ENCODE measurements at places on chromosomes 1 and 21. TPM values are rescaled to one million over a fixed set of nuclear protein-coding genes. Genes with fewer than 3 reads are reported as not detected.

Gene CCT8
- 286 TPM for total RNA-seq

Gene DENND2C
- total RNA-seq = 3.1 TPM

Gene GJA9
- not detected for total RNA-seq

Gene PHF13
- total RNA-seq = 7.3 TPM

Gene NASP
- 85.0 TPM for total RNA-seq

Gene APOBEC4
- total RNA-seq = not detected

Gene FNDC5
- 1.7 TPM for total RNA-seq

Gene ATP6V1G3
- total RNA-seq = not detected

Gene ARTN
- not detected for total RNA-seq

Gene SMIM1
- 0.90 TPM for total RNA-seq

Gene OXCT2
- 0.28 TPM for total RNA-seq

Gene APCS
- total RNA-seq = not detected

Gene HSD3B2
- not detected for total RNA-seq

Gene RAB3B
- 91.9 TPM for total RNA-seq

Gene PDPN
- not detected for total RNA-seq

Gene DNMT3L
- total RNA-seq = not detected

GRCh38 chr1:229669333-229669732 lies 43.3 kb downstream of the URB2 start:
- DNase-seq = no peak

DNA sequence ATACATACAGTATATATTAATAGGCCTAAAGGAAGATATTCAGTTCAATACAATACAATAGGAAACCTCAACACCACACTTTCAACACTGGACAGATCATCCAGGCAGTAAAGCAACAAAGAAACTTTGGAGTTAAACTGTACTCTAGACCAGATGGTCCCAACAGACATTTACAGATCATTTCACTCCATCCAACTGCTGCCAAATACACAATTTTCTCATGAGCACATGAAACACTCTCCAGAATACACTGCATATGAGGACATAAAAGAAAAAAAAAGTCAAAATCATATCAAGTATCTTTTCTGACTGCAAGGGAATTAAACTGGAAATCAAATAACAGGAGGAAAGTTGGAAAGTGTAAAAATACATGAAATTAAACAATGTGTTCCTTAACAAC lies 607.5 kb upstream of the BRINP3 start:
- DNase-seq = no peak

GRCh38 chr1:83583351-83584014 lies 415.4 kb downstream of the TTLL7 start:
- no peak for DNase-seq

GRCh38 chr21:36704281-36704957 lies 5.5 kb downstream of the SIM2 start:
- DNase-seq = peak; percentile 4

DNA sequence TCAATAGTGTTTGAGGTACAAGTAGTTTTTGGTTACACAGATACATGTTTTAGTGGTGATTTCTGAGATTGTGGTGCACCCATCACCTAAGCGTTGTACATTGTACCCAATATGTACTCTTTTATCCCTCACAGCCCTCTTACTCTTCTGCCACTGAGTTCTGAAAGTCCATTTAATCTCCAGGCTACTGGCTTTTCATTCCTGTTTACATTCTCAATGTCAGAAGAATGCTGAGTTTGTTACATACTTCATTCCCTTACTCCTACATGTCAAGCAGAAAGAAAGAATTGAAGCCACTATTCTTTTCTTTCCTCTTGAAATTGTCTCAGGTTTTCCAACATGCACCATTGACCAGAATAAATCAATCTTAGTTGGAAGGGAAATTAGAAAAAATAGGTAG lies 1565.9 kb downstream of the PLA2G4A start:
- DNase-seq = peak; percentile 7

- DNase-seq = peak; percentile 89
Observed at GRCh38 chr1:67948151-67949080, 102.0 kb downstream of the DIRAS3 start.

DNA sequence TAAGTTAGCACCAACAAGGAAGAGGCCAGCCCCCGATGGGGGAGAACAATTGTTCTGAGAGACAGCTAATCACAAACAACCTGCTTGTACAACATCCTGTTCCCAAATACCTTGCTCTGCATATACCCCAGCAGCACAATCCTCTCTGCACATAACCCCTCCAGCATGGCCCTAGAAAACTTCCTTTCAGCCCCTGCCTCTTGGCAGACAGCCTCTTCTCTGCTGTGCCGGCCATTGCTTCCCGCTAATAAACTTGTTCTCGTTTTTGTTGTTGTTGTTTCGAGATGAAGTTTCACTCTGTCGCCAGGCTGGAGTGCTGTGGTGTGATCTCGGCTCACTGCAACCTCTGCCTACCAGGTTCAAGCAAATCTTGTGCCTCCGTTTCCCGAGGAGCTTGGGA lies 392.7 kb downstream of the SMYD3 start:
- DNase-seq = no peak

DNA sequence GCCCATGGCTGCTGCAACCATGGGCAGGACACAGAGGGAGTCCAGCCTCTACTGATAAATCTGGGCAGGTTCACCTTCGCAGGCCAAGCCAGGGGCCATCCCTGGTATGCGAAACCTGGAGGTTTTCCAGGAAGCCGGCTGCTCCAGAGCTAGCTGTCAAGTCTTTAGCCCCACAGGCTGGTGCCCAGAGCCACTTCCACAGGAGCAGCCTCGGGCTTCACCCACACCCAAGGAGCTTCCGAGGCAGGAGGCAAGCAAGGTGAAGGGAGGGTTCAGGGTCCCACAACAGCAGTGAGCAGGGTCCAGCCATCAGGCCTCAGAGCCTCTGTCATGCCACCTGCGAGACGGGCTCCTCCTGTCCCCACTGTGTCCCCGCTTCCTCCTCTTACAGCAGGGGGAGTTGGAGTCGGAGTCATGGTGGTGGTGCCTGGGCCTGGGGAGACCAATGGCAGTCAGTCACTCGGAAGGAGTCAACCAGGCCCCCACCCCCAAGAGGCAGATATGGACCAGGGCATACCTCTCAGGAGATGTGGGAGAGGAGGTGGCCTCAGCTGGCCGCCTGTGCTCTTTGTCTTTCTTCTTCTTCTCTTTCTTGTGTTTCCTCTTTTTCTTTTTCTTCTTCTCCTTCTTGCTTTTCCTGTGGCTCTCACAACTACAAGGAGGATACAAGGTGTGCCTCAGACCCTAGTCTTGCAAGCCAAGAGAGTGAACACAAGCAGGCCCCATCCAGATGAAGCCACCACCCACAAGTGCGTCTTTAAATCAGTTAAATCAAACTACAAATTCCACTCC lies 2.1 kb downstream of the C1orf35 start:
- no peak for DNase-seq

DNA sequence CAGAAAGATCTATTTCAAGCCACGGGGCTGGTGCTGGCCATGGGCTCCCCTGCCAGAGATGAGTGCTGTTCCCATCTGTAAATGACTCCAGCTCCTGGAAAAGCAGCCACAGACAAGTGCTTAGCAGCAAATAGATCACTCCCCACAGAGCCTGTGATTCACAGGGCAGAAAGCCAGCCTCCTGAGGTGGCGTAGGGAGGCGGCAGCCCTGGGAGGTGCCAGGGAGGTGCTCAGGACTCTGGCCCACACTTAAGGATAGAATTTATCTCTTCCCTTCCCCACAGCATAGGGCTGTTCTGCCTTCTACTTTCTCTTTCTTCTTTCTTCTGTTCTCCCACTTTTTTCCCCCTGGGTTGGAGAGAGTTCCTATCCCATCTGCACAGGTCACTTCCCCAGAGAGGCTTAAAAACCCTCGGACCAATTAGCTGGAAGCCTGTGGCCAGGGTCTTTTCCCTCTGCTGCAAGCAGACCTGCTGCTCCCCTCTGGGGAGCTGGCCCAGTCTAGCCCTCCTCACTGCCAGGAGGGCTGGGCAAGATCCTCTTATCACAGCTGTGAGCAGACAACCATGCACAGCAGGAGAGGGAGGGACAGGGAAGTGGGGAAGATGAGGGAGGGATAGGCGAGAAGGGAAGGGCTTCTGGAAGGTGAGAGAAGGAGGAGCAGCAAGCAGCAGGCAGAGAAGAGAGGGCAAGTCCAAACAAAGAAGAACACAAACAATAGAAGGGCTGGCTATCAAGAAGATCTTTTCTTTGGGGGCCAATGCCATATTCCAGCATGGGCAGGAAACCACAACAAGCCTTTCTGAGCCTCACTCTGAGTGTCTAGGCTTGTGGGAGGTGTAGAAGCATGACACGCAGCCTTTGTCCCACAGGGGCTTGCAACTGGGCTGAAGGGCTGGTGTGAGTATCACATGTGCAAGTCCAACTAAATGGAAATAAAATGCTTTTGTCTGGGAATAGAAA lies 41.0 kb downstream of the KCND3 start:
- DNase-seq = no peak

DNA sequence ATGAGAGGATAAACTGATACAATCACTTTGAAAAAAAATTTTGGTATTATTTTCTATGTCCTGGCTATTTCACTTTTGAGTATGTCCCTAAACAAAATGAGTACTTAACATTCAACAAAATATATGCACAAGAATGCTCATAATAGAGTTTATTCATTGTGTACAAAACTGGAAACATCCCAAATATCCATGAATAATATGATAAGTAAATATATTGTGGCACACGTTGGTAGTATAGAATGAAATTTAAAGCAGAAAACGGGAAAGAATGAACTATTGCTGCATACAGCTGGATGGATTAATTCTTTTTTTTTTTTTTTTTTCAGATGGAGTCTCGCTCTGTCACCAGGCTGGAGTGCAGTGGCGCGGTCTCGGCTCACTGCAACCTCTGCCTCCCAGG lies 725.2 kb downstream of the LTN1 start:
- DNase-seq = no peak

DNA sequence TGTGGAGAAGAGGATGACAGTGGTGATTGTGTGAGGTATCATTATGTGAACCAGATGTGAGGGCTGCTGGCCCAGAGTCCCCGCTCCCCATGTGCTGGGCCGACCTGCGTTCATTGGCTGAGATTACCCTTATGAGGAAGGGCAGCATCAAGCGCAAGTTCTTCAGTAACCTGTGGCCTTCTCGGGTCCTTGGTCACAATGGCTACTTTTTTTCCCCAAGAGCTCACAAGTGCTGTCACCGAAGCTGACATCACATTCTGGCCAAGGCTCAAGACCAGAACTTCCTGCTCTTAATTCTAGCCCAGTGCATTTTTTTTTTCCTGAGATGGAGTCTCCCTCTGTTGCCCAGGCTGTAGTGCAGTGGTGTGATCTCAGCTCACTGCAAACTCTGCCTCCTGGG lies 262.9 kb downstream of the RHOU start:
- DNase-seq = no peak

DNA sequence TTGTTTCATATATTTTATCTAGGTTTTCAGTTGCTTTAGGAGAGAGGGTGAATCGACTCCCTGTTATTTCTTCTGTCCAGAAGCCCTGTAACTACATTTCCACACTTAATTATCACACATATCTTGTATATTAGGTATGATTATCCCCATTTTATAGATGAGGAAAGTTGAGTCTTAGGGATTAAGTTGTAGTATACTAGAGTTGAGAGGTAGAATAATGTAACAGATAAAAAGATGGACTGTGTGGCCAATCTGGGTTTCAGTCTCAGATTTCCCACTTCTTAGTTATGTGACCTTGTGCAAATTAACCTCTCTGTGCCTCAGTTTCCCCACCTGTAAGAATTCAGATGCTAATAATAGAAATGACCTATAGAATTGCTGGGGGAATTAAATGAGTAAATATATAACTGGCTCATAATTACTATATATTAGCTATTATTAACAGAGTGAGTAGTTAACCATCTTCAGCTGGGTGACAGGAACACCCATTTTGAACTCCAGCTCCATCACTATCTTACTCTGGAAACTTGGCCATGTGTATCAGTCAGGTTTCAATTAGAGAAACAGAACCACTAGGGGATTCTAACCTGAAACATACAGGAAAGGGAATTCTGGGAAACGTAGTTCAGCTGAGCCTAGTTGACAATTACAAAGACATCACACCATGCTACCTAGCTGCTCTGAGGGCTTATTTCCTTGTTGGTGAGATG lies 20.4 kb upstream of the FOXO6 start:
- DNase-seq = no peak

- DNase-seq = no peak
Observed at GRCh38 chr21:27068811-27069210, 101.9 kb upstream of the ADAMTS5 start.

DNA sequence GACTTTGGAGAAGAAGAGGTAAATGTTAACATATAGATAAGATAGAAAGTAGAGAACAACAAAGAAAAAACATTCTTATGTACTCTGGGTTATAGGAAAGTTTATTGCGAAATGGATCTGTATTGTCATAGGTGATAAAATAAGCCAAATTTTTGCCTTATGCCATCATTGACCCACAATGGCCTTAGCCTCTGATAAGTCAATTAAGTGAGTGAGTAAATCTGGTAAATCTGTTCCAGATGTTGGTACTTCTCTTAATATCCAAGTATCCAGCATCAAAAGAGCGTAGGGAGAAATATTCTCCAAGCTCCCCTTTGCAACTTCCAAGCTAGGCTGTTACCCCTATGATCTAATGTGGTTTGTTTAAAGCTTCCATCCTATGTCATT lies 38.3 kb upstream of the CLCA4 start:
- DNase-seq = peak; percentile 10

GRCh38 chr1:26536081-26536480 lies 6.5 kb downstream of the RPS6KA1 start:
- DNase-seq = no peak

DNA sequence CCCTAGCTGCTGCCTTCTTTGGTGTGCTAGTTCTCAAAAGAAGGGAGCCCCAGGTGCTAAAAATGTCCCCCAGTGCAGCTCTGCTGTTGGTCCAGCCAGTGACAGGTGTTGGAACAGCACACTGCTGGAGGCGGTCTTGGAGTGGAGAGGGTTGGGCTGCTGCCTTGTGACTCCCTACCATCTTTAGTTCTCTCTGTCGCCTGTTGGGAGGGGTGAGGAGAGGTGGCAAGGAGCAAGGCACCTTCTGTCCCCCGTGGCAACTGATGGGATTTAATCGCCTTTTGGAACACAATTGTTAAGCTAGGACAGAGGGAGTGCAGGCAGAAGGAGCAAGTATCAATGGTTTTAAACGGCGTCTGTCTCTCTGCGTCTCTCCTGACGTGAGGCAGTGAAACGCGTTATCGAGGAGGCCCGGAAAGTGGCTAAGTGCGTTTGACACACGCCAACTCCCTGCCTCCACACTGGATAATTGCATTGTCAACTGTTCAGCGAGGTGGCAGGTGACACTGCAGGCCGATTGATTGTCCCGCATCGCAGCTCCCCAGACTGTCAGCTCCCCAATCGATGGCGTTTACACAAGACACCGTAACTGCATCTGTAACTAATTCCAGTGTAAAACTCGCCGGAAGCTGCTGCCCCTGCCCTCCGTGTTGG lies 34.0 kb downstream of the TMEM53 start:
- no peak for DNase-seq
